ENCODE measurements at places on chromosomes 6 and 20.

DNA sequence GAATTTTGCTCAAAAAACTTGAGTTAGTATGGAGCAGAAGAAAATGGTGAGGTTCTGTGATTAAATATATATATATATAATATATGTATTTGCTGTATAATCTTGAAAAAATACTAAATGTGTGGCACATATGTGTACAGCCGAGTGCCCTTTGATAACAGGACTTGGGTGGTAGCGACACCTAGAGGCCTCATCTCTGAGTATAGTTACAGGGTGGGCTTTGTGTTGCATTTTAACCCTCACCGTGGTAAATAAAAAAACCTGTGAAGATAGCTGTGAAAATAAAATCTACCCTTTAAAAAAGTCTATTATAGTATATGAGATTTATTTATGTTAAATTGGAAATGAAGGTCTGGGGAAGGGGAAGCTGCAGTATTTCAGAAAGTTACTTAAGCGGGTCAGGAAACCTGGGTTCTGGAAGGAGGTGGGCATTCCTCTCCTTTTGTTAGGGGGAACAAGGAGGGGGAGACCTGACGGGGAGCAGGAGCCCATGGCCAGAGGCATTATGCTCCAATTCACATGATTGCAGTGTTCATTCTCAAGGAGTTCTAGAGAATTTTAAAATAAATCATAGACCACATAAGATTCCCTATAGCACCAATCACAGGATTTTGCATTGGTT lies 82.7 kb downstream of the SH3BGRL2 start:
- DNase-seq: no peak

GRCh38 chr6:35220711-35221110 lies 7.0 kb downstream of the SCUBE3 start:
- no peak for DNase-seq

GRCh38 chr20:11935212-11936154 lies 17.8 kb downstream of the BTBD3 start:
- DNase-seq: no peak

DNA sequence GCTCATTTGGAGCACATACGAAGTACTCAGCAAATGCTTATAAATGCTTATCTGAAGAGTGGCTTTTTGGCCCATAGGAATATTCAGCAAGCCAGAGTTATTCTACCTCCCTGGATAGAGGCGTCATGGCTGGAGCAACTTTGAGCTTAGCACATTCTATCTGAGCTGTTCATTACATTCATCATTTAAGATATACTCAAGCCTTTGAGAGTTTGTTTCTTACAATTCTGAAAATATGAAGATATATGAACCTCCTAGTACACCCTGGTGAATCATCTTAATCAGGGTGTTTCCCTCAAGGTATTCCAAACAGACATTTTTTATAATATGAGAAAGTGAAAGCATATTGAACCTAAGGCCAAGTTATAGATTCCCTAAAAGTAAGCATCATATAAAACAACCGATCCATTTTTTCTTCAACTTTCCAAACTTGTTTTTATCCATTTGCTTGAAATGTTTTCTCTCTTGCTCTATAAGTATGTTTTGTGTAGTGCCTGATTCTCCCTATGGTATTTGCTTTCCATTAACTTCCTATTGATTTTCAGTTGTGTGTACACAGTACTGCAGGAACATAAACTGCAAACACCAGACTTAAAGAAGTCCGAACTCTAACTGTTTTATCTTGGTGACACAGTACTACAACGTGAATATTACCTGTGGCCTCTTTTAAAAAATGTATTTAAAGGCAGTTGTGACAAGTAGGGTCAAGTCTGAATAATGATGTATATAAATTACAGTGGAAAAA lies 139.7 kb upstream of the PTPRK start:
- no peak for DNase-seq

DNA sequence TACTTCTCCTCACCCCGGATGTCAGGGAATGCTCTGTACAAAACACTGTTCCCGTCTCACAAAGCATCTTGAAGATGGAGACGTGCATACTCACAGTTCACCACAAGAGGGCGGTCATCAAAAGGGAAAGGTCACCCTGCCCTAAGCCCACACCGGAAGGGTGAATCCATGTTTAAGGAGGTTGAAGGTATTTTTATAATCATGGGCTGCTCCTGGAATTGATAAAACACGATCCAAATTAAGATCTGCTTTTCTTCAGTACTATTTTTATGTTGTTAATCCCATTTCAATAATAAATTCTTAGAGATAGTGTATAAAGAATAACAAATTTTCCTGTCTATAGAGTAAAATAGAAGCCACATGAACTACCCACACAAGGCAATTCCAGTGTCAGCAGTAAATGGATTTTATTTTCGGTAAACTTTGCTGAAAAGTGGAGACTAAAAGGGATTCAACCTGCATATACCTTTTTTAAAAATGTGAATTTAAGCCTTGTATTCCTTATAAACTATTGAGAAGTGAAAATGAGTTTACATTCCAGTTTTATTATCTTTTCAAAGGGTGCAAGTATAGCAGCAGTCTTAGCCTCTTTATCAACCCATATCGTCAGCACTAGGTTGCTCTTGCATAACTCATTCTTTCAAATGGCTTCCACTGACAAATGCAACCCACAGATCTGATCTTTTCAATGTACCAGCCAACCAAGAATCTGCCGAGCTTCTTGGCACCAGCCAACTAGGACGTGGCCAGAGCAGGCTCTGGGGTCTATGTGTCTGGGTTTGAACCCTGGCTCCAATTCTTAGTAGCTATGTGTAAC lies 79.7 kb upstream of the MBOAT1 start:
- DNase-seq: peak; percentile 75

GRCh38 chr6:165676435-165677068 lies 13.5 kb upstream of the PDE10A start:
- DNase-seq: no peak

DNA sequence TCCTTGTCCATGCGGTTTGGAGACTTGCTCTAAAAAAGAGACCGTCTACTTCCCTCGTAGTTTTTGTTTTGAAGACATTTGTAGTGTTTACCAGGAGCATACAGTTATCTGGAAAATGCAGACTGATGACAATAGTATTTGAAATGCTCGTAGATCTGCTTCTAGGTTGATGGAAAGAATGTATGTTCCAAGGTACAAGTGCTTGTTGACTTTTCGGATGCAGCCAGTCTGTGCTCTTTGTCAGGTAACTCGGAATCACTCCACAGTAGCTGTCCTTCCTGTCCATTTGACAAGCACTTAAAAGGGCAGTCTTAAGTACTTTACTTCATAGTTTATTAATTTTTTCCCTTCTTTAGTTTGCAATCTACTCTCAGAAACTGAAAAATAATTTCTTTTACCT lies 194.8 kb downstream of the ESR1 start:
- DNase-seq: no peak

- no peak for DNase-seq
Measured at GRCh38 chr6:44805238-44805846, 417.8 kb downstream of the CDC5L start.

- no peak for DNase-seq
Measured at GRCh38 chr6:29376003-29376402, 912 bp upstream of the OR12D3 start.

DNA sequence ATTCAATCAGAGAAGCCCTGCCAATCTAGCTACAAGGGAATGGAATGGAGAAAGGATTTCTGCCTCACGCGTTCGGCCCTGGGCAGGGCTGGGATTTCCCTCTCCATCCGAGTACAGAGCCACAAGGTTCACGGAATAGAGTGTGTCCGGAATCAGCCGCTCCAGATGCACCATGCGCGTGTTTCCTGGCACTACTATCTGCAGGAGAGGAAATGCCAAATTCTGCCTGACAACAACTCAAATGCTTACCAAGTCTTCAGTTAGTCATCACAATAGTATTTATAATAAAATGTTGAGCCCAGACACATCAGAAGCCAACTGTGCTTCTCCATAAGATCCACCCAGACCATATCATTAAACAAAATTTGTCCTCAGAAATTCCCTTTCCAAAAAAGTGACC lies 75.1 kb downstream of the COL12A1 start:
- DNase-seq: no peak

GRCh38 chr20:23244156-23244915 lies 106.3 kb upstream of the NXT1 start:
- DNase-seq: no peak

DNA sequence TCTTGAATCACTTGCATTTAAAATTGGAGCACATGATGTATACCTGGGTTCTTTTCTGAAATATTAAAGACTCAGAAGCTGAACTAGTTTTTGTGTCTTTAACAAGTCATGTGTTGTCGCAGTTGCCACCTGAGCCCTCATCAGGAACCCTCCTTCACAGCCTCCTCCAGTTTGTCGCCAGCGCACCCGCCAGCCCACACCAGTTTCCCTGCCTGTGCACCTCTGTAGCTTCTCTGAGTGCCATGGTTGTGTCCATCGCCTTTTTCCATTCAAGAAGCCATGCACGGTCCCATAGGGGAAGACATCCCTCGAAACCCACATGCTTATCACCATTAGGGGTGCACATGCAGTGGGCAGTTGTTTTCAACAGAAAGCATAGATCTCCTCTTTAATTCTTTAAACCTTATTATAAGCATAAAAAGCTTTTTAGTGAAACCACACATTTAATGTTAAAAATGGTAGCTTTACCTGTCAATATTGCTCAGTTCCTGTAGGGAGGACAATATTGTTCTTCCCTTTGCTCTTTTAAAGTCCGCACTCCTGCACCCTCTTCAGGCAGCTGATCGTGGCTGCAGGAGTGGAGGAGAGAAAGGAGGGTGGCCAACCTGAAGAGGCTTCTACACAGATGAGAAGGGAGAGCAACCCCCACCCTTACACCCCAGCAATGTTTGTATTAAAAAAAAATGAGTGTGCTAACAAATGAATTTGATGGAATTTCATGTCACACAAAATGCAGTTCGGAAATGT lies 121.9 kb downstream of the CFAP61 start:
- no peak for DNase-seq

GRCh38 chr20:23375827-23376226 lies 13.8 kb downstream of the GZF1 start:
- DNase-seq: no peak

DNA sequence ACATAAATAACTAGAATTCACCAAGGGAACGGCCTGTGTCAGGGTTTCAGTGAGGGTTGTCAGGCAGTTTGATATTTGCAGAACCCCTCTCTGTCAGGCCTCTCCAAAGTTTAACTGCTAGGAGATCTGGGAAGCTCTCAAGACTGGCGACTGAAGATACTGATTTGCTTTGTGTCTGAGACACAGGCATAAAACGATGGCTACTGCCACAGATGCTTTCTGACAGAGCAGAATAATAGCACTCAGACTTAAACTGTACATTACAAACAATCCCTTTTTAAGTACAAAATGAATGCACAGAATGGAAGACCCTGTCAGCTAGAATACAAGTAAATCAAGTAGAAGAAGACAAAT lies 7.2 kb upstream of the ATXN1 start:
- no peak for DNase-seq

- no peak for DNase-seq
Measured at GRCh38 chr6:85458782-85459181, 8.9 kb downstream of the NT5E start.

DNA sequence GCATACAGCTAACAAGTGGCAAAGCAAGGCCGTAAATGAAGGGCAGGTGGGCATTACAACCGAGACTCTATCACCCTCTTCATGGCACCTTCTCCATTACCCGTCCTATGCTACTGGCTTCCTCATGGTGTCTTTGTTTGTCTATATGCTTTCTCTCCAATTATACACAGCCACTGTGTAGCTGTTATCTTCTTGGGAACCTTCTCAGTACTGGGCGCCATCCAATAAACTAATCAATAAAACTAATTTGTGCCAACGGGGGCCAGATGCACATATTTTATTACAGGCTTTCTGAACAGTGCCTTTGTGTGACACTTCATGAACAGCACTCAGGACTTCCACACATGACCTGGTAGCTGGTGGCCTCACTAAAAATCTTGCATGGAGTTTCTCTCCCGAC lies 149.8 kb upstream of the PCSK2 start:
- DNase-seq: no peak

- no peak for DNase-seq
Measured at GRCh38 chr6:81340946-81341345, 411.5 kb downstream of the TENT5A start.

GRCh38 chr20:30593572-30593971 lies 663.9 kb upstream of the DEFB115 start:
- DNase-seq: no peak

DNA sequence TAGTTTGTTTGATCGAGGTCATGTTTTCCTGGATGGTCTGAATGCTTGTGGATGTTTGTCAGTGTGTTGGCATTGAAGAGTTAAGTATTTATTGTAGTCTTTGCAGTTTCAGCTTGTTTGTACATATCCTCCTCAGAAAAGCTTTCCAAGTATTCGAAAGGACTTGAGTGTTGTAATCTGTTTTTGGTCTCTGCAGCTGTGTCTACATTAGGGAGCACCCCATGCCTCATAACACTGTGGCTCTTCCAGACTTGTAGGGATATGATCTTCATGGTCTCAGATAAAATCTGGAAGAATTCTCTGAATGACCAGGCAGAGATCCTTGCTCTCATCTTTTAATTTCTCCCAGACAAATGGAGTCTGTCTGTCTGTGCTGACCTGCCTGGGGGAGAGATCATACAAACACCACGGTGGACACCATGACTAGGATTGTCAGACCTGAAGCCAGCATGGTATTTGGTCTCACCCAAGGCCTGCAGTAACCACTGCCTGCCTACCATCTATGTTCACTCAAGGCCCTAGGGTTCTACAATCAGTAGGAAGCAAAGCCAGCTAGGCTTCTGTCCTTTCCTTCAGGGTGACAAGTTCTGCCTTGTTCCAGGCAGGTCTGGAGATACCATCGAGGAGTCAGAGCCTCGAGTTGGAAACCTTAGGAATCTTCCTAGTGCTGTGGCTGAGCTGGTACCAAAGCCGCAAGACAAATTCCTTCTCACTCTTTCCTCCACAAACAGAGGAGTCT lies 114.7 kb upstream of the KHDRBS2 start:
- no peak for DNase-seq

DNA sequence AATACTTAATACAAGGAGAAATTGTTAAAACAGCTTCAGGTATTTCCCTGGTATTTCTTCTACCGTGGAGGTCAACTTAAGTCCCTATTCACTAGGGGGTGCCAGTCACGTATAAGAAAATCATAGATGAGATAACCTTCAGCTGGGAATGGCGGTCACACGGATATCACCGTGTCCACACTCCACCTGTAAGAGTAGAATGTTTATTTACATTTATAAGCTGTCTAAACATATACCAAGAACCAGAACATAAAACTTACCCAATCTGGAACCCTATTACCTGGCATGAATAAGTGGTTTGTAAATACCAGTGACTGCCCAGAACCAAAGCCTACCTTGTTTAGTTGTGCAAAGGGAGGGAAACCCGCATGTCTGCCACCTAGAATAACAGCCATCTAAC lies 1.9 kb upstream of the ELOVL4 start:
- DNase-seq: no peak

DNA sequence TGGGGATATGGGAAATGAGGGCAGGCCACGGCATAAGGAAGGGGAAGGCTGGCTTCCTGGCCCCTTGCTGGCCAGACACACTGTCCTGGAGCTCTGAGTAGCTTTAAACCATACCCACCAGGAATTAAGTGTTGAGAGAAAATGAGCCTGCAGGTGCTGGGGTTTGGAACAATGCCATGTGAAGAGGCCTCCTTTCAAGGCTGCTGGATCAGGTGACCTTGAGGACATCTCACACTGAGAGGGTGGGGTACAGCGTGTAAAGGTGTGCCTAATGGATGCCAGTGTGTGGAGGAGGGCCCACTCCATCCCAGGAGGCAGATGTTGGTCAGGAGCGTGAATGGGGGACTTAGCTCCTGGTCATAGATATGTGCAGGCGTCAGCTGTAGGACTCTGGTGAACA lies 74.8 kb upstream of the MLN start:
- DNase-seq: no peak

Measured in breast epithelium (tissue), 4 donors.